ENCODE measurements at places on chromosomes 1 and 21.

GRCh38 chr1:162349635-162350330, 26.9 kb downstream of the SPATA46 start:
- DNase-seq: no peak

DNA sequence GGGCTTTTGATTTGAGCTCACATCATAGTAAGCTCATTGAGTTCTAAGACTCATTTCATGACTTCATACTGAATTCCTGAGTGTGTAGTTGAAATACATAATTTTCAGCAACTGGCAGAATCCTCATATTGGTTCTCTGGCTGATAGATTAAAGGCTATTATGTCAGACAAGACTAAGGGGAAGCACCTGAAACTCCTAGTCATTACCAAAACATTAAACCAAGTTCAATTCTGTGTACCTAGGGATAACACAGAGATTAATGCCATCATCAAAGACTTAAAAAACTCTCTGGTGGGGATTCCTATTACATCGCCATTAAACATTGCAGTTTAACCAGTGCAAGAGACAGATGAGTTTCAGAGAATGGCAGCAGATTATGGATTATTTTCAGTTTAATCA, 339.1 kb downstream of the PTPRC start:
- DNase-seq: no peak

DNA sequence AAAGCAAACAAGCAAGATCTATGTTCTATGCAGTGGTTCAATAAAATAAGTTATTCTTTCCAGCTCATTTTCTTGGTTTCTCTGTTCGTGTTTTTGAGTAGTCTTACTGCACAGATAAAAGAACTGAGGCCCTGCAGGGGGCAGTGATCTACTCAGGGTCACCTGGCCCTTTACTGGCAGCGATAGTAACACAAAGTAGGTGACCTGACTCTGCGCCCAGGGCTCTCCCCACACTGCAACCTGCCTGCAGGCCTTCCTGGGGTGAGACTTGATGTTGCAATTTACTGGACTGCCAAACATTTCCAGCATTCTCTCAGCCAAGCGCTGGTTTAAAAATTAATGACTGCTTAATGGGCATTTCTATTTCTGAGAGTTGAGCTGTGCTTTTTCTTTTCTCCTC, 110.3 kb downstream of the HUNK start:
- DNase-seq: no peak

- DNase-seq: peak; percentile 2
These were observed 121.7 kb downstream of the ADGRL4 start for GRCh38 chr1:78884685-78885452.

DNA sequence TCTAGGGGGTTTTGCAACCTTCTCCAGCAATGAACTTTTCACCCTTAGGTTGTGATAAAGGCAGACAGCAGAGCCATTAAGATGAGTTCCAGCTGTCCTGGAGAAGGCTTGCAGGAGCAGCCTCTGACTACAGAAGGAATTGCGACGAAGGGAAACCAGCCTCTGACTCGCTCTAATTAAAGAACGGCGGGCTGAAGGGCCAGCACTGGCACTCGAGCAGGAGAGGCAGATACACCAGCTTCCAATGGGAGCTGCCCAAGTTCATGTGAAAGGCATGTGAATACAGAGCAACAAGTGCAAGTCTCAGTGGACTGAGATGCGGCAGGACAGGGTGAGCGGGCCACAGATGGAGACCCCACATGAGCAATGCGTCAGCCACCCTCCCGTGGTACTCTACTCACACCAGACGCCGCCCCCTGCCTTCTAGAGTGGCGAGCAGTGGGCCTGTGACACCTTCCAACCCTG, 15.7 kb downstream of the RCC2 start:
- DNase-seq: no peak

DNA sequence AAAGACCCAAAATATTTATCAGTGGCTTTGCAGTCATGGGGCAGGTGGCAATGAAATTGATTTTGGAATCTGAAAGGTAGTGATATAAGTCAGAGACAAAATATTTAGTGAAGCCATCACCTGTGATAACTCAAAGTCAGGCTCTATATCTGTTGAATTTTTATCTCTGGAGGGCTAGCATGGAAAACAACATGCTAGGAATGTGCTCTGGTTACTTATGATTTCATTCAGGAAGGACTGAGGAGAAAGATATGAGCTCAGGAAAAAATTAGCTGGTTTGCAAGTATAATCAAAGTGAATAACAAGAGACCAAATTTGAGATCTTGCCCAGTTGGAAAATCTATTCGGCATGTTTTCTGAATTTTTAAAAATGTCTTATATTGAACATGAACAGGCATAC, 364.6 kb upstream of the LRRC7 start:
- DNase-seq: no peak

DNA sequence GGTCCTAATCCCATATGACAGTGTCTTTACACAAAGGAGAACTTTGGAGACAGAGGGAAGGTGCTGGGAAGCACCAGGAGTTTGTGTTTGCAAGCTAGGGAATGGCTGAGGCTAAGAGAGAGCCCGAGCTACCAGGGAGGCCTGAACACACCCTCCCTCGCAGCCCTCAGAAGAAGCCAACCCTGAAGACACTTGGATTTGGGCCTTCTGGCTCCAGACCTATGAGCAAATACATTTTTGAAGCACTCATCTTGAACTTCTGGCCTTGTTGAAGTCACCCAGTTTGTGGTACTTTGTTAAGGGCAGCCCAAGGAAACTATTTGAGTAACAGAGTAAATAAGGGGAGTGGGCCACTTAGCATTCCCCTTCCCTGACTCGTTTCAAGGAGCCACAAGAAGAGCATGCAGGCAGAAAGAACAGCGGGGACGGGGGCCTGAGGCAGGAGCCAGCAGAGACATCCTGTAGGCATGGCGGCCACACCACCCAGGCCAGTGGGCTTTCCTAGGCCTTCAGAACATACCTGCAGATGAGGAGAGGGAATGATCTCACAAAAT, 13.2 kb upstream of the QSOX1 start:
- DNase-seq: no peak

- no peak for DNase-seq
These were observed 2.0 kb downstream of the TMEM63A start for GRCh38 chr1:225880222-225880588.

DNA sequence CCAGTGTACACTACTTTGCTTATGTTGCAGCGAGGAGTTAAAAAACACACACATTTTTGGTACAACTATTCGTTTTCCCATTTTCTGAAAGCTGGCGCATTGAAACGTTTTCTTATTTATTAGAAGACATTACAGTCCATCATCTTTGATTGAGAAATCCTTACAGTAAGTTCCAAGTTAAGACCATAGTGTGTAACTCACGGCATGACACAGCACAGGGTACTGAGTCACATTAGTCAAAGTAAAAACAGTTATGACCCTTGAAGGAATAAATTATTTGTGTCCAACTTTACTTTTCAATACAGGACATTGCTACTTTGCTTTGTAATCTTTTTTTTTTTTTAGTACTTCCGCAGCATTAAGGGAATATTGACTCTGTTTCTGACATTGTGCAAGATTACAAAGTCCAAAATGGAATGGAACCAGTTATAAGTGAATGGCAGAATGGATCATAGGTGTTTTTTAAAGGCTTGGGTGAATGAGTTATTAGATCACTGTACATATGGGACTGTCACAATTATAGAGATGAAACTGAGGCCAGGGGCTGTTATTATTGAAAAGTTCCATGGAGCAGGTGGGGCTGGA, 11.7 kb downstream of the PTGFRN start:
- no peak for DNase-seq

DNA sequence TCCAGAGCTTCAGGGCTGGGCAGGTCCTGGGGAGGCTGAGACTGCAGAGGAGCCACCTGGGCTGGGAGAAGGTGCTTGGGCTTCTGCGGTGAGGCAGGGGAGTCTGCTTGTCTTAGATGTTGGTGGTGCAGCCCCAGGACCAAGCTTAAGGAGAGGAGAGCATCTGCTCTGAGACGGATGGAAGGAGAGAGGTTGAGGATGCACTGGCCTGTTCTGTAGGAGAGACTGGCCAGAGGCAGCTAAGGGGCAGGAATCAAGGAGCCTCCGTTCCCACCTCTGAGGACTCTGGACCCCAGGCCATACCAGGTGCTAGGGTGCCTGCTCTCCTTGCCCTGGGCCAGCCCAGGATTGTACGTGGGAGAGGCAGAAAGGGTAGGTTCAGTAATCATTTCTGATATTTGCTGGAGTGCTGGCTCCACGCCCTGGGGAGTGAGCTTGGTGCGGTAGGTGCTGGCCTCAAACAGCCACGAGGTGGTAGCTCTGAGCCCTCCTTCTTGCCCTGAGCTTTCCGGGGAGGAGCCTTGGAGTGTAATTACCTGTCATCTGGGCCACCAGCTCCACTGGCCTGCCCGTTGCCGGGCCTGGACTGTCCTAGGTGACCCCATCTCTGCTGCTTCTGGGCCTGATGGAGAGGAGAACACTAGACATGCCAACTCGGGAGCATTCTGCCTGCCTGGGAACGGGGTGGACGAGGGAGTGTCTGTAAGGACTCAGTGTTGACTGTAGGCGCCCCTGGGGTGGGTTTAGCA, 9.3 kb downstream of the MYBPH start:
- DNase-seq: peak; percentile 81

- DNase-seq: peak; percentile 14
These were observed 75.4 kb downstream of the PLD5 start for GRCh38 chr1:242448910-242449645.

- DNase-seq: no peak
These were observed 247.9 kb downstream of the NPHP4 start for GRCh38 chr1:5744341-5744740.

- no peak for DNase-seq
These were observed 824.9 kb downstream of the AMY1C start for GRCh38 chr1:104574620-104575019.

DNA sequence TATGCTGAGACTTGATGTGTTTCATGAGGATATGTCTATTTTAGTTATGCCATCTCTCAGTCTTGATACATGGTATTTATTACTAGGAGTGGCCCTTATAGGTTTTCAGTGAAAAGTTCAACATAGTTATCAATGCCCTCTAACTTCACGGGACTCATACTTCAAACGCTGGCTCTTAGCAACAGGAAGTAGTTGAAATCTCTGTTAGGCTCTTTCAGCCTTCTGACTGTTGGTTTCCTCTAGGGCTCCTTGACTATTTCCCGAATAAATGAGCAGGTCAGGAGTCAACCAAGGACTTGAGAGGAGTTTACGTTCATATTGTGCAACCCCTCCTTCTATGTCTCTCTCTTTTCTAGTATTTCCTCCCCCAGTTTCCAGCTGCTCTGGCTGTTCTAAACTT, 141.8 kb downstream of the RGS7 start:
- DNase-seq: no peak

GRCh38 chr1:222588135-222588534, 1.6 kb downstream of the TAF1A start:
- DNase-seq: no peak

- DNase-seq: no peak
These were observed 44.5 kb upstream of the CCDC190 start for GRCh38 chr1:162905174-162906158.

DNA sequence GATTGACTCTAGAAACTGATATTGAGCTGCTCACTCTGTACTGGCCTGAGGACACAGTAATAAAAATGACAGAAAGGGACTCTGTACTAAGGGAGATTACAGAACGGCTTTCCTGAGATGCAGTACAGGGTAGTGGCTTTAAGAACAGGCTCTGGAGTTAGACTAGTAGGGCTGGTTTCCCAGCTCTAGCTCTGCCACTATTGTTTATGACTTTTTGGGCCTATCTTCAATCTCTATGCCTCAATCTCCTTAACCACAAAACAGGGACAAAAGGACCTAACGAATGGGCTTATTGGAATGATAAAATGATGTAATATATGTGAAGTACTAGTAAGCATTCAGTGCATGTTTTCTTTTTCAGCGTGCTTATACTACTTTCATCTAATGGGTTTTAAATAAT, 1.4 kb downstream of the DEPDC1 start:
- no peak for DNase-seq

DNA sequence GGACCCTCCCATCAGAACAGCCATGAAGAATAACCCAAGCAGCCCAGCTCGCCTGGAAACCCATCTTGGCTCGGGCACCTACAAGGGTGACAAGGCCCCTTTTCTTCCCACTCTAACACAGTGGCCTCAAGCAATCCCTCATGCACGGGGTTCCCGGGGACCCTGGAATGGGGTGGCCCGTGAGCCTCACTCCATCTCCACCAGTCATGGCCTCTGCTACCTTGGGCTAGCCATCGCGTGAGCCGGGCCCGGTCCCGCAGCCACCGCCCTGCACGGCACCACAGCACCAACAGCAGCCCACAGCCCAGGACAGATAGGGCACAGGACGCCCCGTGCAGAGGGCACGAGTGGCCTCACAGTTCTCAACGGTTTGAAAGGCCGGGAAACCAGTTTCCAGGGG, 19.0 kb downstream of the WDR4 start:
- DNase-seq: peak; percentile 39

GRCh38 chr1:155052439-155053395, 1.6 kb downstream of the ADAM15 start:
- peak; percentile 79 for DNase-seq

DNA sequence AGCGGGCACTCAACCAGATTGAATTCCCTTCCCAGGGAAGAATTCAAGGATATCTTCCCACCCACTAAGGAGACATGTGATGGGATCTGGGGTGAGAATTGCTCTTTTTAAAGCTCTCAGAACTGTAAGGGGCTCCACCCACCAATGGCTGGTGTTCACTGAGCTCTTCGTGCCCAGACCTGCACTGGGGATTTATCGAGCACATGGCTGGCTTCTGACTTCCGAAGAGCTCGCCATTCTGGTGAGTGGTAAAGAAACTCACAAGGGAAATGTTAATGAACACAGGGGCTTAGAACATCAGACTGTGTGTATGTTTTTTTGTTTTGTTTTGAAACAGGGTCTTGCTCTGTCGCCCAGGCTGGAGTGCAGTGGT, 9.8 kb downstream of the PADI3 start:
- DNase-seq: no peak

GRCh38 chr1:236269439-236269838, 12.3 kb downstream of the ERO1B start:
- no peak for DNase-seq

GRCh38 chr1:43044572-43045361, 86.1 kb upstream of the SLC2A1 start:
- no peak for DNase-seq

- no peak for DNase-seq
These were observed 241.2 kb upstream of the ST6GALNAC5 start for GRCh38 chr1:76625886-76626678.

GRCh38 chr21:42234464-42235241, 15.7 kb downstream of the ABCG1 start:
- peak; percentile 96 for DNase-seq

DNA sequence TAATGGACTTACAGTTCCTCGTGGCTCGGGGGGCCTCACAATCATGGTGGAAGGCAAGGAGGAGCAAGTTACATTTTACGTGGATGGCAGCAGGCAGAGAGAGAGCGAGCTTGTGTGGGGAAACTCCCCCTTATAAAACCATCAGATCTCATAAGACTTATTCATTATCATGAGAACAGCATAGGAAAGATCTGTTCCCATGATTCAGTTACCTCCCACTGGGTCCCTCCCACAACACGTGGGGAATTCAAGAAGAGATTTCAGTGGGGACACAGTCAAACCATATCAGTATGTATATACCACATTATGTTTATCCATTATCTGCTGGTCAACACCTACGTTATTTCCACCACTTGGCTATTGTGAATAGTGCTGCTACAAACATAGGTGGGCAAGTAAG, 352.3 kb upstream of the B3GALT2 start:
- DNase-seq: no peak

GRCh38 chr1:72936151-72936740, 653.9 kb upstream of the NEGR1 start:
- no peak for DNase-seq

GRCh38 chr1:59880735-59881134, 45.8 kb downstream of the CYP2J2 start:
- no peak for DNase-seq

- DNase-seq: peak; percentile 67
These were observed 4.7 kb upstream of the DMBX1 start for GRCh38 chr1:46484783-46485490.

Measured in H7 (cell line).